Skin of body (tissue), 3 donors: ENCODE measurements at places on chromosomes 4 and X. TPM values are rescaled to one million over a fixed set of nuclear protein-coding genes. Genes with fewer than 3 reads are reported as not detected.
A peak's percentile ranks its signal among the peaks of the same experiment; 100 is the strongest.

The HSPA4L gene
- 8.8 TPM for total RNA-seq

- DNase-seq = no peak
Observed at GRCh38 chr4:3418029-3418762, 23.6 kb upstream of the HGFAC start.

GRCh38 chrX:154298312-154298711 is 2.7 kb downstream of the TKTL1 start:
- DNase-seq = no peak

- DNase-seq = no peak
Observed at GRCh38 chrX:151004085-151004484, 20.9 kb downstream of the HMGB3 start.

The TENM3 gene
- 10.2 TPM for total RNA-seq

The HHIP gene
- 3.6 TPM for total RNA-seq

DNA sequence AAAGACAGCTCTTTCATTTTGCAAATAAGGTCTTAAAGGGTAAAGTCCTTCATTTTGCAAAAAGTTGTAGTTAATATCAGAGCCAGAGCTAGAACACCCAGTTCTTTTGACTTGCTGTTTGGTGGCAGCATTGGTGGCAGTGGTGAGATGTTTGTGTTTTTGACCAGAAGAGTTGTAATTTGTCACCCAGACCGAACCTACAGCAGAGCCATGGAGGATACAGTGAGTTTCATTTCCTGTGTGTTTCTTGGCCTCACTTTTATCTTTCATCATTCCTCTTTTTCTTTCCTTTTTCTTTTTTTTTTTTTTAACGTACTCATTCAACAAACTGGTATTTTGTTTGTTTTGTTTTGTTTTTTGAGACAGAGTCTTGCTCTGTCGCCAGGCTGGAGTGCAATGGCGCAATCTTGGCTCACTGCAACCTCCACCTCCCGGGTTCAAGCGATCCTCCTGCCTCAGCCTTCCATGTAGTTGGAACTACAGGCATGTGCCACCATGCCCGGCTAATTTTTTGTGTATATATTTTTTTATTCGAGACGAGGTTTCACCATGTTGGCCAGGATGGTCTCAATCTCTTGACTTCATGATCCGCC is 116.4 kb downstream of the AFF1 start:
- no peak for DNase-seq

- no peak for DNase-seq
Observed at GRCh38 chr4:77142646-77143028, 14.4 kb upstream of the CCNG2 start.

The IQCM gene
- total RNA-seq = not detected

DNA sequence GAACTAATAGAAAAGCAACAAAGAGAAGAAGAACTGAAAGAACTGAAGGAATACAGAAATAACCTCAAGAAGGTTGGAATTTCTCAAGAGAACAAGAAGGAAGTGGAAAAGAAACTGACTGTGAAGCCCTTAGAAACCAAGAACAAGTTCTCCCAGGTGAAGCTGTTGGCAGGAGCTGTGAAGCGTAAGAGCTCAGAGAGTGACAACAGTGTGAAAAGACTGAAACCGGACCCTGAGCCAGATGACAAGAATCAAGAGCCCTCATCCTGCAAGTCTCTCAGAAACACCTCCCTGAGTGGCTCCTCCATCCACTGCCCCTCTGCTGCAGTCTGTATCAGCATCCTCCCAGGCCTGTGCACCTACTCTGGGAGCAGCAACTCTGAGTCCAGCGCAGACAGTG is 8.4 kb upstream of the FHDC1 start:
- DNase-seq = no peak

GRCh38 chr4:120824946-120825345 is 97.6 kb downstream of the PRDM5 start:
- no peak for DNase-seq

DNA sequence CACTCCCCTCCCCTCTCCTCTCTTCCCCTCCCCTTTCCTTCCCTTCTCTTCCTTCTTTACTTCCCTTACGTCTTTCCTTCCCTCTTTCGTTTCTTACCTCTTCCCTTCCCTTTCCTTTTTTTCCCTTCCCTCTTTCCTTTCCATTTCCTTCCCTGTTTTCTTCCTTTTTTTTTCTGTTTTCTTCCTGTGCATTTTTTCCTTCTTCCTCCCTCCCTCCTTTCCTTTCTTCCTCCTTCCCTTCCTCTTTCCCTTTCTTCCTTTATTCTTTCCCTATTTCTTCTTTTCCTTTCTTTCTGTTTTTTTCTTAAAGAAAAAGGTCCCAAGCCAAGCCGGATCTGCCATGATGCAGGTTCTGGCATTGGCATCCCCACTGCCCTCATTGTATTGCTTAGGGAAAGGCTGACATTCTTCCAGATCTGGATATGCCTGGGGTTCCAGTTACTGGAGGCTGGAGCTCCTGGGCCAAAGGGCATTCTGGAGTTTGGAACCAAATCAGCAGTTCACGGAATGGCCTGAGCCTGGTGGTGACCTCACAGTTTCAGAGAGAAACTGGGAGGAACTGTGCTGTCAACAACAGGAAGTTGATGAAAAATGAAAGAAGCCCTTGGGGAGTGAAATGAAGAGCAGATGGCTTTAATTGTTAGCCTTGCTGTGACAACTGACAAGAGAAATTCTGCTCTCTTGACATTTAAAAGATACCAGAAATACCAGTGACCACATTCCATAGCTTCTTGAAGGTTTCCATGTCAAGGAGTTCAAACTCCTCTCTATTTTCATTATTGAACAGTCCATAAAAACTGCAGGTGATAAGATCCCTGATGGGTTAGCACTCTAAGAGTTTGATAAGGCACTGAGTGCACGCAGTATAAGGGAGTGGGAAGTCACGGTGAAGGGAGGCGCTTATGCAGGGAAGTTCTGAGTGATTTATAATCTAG is 622.1 kb downstream of the SPRY1 start:
- DNase-seq = peak; percentile 83

GRCh38 chrX:137118536-137118935 is 84.7 kb upstream of the GPR101 start:
- no peak for DNase-seq

- DNase-seq = peak; percentile 10
Observed at GRCh38 chr4:72525938-72526337, 43.1 kb downstream of the ADAMTS3 start.

GRCh38 chr4:55910140-55910539 is 38.6 kb upstream of the CEP135 start:
- DNase-seq = no peak

DNA sequence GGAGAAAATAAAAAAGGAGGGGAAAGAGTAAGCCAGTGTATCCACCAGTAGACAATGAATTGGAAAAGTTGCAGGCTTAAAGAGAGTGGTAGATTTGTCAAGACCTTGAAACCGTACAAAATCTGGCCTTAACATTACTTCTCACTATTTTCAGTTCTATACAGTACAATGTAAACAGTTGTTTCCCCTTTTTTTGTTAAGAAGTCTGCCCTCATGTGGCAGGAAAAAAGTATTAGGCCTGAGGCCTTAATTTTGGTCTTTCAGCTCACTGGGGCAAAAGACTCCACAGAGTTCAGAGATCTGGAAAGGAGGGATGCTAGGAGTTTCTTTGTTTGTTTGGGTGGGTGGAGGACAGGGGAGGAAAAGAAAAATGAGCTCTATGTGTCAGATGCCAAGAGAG is 92.8 kb upstream of the CCDC160 start:
- DNase-seq = no peak

The CHRDL1 gene
- 13.4 TPM for total RNA-seq

DNA sequence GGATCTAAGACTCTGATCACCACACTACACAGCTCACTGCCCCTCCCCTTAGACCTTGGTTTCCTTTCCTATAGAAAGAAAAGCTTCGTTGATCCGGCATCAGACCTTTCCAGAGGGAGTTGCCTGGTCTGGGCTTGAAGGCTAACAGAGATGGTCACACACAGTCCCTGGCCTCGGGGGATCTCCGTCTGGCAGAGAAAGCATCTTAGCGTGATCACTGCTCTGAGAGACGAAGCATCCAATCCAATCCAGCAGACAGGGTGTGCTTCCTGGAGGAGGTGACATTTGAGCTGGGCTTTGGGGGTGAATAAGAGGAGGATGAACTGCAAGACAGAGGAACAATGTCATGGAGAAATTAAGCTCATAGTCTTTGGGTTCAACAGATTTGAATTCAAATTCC is 49.5 kb downstream of the HTRA3 start:
- DNase-seq = no peak

The CT45A8 gene
- not detected for total RNA-seq

GRCh38 chr4:57442831-57443291 is 332.7 kb upstream of the IGFBP7 start:
- peak; percentile 7 for DNase-seq

The DCUN1D4 gene
- 31.9 TPM for total RNA-seq

DNA sequence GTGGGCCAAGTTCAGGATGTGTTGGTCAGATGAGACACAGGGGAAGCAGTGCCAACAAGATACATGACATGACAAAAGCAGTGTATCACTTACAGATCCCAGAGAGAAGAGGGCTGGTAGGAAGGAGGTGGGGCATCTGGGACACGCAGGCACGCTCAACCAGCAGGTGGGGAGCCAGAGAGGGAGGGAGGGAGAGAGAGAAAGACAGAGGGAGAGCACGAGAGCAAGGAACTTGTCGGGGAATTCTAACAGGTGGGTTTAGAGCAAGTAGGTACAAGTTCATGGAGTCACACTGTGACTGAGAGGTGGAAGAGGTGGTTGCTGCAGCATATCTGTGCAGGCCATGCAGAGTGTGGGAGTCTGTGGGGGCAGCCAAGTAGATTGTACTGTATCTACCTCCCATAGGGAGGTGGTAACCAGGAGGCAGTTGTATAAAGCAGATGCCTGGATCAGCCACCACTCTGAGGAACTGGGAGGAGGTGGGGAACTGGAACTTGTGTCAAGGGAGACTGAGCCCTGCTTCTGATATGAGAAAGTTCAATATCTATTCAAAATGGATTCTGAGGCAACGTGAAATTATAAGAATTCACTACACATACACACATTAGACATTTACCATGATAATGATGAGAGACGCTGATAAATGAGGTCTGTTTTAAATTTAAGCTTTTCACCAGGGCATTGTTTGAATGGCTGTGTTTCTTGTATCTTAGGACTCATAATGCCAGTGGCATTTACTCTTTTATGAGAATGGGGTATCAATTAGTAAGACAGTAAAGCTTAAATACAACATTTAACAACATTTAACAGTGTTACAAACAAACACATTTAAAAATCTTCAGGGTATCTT is 43.7 kb downstream of the BBS12 start:
- DNase-seq = no peak

DNA sequence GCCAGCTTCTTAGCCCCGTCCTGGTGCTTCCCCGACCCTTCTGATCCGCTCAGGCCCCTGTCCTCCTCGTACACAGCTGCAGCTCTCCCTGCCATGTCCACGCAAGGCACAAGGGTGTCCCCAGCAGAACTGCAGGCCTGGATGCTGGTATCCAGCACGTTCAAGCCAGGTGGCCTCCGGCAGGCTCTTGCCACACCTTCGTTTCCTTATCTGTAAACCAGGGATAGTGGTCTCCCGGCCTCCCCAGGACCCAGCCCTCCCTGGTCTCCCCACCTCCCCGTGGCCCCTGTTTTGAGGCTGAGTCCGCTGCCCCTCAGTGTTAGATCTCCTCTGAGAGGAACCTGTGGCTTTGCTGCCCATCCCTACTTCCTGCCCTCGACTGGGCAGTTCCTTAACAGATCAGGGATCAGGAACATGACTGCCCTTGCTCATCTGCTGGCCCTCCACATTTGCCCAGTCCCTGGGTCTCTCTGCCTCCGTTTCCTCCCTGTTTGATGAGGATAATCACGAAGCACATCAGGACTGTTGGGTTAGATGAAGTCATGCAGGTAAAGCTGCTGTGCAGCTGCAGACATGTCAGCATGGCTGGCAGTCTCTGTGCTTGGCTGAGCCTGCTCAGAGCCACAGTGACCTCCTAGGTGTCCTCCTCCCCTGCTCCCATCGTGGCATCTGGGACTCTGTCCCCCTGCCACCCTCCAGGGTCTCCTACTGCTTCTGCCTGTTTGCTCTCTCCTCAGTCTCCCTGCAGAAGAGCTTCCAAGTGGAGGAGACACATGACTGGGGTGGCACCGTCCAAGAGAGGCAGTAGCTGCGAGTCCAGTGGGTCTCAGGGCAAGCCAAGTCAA is 32.9 kb downstream of the PIGG start:
- no peak for DNase-seq

The RGN gene
- total RNA-seq = 3.7 TPM

GRCh38 chr4:56026596-56026995 is 77.9 kb downstream of the CEP135 start:
- no peak for DNase-seq

GRCh38 chrX:153773741-153774575 is 6.9 kb upstream of the SRPK3 start:
- DNase-seq = no peak

The CCDC110 gene
- 1.4 TPM for total RNA-seq

DNA sequence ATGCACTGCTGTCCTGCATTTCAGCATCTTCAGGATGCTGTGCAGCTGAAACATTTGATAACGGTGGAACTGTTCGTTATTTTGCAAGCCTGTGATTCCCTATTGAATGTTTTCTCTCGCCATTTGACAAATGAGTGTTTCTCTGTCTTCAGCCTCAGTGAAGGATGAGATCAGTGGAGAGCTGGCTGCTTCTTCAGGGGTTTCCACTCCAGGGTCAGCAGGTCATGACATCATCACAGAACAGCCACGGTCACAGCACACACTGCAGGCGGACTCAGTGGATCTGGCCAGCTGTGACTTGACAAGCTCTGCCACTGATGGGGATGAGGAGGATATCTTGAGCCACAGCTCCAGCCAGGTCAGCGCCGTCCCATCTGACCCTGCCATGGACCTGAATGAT is 52.6 kb downstream of the HTT start:
- no peak for DNase-seq

GRCh38 chr4:129498626-129499025 is 402.7 kb downstream of the C4orf33 start:
- no peak for DNase-seq

The FAM53A gene
- 2.0 TPM for total RNA-seq

The DOCK11 gene
- 25.7 TPM for total RNA-seq

The SMARCA1 gene
- total RNA-seq = 55.2 TPM

DNA sequence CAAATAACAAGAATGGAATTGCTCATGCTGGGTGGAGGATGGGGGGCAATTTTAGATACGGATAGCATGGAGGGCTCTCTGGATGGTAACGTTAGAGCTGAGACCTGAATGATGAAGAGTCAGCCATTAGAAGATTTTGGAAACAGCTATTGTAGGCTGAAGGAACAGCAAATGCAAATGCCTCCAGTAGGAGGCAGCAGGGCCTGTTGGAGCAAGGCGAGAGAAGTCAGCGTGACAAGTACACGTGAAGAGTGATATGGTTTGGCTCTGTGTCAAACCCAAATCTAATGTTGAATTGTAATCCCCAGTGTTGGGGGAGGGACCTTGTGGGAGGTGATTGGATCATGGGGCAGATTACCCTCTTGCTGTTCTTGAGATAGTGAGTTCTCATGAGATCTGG is 59.3 kb upstream of the SOD3 start:
- no peak for DNase-seq

The TRIM2 gene
- 67.3 TPM for total RNA-seq

- DNase-seq = no peak
Observed at GRCh38 chrX:73490661-73491060, 43.8 kb downstream of the CDX4 start.

The SPACA5 gene
- not detected for total RNA-seq

The JCHAIN gene
- total RNA-seq = 2.2 TPM

The USP17L30 gene
- not detected for total RNA-seq
